ENCODE measurements at places on chromosomes 7 and 10.

DNA sequence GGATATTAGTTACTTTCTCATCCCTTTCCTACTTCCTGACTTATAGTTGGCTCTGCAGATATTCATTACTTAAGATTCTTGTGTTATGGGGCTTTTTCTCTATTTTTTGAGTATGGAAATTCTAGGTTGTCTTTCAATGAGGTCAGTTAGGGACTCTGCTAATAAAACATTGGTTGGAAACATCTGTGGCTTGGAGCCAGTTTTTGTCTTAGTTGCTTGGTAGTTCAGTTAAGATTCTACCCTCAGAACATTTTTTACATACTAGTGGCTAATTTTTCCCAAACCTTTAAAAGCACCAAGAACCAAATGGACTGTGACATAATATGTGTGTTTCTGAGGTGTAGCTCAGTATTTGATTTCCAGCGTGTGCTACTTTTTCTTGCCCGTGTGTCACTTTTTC is 305.6 kb upstream of the FZD1 start:
- DNase-seq = no peak

DNA sequence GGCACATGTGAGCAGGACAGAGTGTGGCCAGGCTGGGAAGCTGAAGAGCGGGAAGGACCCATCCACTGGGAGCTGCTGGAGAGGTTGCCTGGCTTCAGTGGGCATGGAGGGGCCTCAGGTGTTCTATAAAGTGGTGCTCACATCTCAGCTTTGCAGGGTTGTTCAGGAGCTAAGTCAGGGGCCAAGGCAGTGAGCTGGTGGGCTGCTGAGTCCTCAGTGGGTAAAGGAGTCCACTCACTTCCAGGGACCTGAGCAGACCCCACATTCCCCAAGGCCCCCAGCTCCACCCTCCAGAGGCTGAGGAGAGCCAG is 28.8 kb upstream of the C10orf53 start:
- no peak for DNase-seq

GRCh38 chr10:106078895-106079576 is 1085.5 kb downstream of the SORCS1 start:
- DNase-seq = no peak

DNA sequence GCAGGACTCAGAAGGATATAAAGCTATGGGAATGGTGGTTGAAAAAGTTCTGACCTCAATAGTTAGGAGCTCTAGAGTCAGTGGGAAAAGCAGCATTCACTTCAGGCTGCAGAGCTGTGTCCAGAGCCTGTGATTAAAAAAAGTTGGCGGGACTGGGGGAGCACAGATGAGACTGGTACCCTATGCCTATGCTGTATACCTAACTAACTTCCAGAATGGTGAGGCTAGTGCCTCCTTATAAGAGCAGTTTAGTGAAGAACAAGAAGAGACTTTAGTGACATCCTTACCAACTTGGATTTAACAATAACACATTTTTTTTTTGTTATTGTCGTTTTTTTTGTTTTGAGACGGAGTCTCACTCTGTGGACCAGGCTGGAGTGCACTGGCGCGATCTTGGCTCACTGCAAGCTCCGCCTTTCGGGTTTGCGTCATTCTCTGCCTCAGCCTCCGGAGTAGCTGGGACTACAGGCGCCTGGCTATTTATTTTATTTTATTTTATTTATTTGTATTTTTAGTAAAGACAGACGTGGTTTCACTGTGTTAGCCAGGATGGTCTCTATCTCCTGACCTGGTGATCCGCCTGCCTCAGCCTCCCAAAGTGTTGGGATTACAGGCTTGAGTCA is 6.6 kb upstream of the ZNF282 start:
- DNase-seq = no peak

GRCh38 chr7:106065575-106066500 is 46.3 kb downstream of the SYPL1 start:
- DNase-seq = no peak

GRCh38 chr10:72080042-72080975 is 8.0 kb downstream of the SPOCK2 start:
- no peak for DNase-seq

DNA sequence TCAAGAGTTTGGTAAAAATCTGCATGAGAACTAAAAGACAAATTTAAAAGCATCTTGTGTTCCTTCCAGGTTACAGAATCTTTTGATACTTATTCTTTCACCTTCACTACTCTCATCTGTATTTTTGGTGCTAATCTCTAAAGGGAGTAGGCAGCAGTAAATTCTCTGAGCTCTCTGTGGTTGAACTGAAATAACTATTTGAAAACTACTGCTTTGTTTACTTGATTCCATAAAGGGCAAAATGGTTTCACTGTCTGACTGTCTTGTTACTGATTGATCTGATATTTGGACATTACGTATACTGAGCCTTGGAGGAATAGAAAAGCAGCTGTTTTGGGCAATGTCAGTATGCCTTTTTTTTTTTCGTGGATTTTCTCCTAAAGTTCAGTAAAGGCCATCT is 103.3 kb downstream of the CHRM2 start:
- DNase-seq = no peak

DNA sequence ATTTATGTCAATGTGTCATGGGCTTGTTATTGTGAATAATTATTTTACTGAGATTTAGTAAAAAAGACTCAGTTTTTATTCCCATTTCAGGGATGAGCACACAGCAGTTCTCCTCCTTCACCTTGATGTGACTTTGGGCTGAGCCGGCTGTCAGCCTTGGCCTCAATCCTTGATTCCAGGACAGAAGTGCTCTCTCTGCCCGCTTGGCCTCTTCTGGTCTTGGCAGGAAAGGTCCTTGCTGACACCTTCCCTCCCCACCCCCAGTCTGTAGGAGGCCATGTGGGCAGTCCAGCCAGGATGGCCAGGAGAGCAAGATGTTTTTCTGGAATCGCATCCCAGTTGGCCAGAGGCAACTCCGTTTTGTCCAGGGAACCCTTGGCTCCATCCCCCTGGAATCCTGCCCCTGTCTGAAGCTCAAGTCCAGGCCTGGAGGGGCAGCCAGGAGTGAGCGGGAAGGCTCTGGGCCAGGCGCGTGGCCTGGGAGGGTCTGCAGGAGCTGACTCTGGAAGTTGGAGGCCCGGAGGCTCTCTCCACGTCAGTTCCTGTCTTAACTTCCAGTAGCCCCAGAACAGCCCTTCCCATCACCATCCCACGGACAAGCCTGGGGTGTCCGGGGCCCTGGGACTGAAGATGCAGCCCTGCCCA is 100.9 kb downstream of the PDGFA start:
- no peak for DNase-seq

GRCh38 chr10:30986053-30986555 is 45.6 kb downstream of the ZNF438 start:
- DNase-seq = no peak

GRCh38 chr10:119306986-119307392 is 99.6 kb downstream of the GRK5 start:
- no peak for DNase-seq

DNA sequence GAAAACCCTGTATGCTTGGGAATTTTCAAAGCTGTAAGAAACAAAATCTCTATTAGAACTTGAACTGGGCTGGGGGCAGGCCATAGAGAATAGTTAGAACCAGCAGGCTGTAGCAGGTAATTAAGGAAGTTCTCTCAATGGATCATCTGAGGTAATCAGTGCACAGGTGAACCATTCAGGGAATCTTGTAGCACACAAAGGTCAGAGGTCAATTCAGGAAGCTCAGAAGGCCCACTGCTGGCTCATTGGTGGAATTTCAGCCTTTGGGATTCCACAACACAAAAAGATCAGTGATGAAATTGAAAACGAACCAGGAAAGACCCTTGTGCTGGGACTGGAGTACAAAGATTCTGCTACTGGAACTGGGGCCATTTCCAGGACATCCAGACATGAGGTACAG is 82.0 kb downstream of the TMEM168 start:
- no peak for DNase-seq

- no peak for DNase-seq
Observed at GRCh38 chr7:151886783-151887182, 9.9 kb upstream of the PRKAG2 start.
